ENCODE measurements at places on chromosomes 2 and 18. TPM values are rescaled to one million over a fixed set of nuclear protein-coding genes. Genes with fewer than 3 reads are reported as not detected.

- no peak for DNase-seq
Observed at GRCh38 chr18:54086863-54087262, 137.6 kb downstream of the MBD2 start.

GRCh38 chr2:149037851-149038250 lies 648 bp upstream of the LYPD6B start:
- DNase-seq: no peak

- DNase-seq: no peak
Observed at GRCh38 chr18:27473318-27473717, 288.2 kb upstream of the CHST9 start.

DNA sequence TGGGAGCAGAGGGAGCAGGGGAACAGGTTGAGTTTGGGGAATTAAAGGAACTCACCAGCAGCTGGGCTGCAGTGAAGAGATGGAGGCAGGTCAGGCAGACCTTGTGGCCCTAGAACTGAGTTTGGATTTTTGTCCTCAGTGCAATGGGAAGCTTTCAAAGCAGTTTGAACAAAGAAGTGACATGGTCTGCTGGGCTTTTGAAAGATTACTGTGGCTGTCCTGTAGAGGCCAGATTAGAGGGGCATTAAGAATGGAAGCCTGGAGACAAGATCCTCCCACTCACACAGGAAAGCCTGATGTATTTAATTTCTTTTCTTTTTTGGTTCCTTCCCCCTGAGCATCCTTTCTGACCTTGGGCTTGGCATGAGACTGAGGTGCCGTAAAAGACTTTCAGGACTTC lies 118.1 kb upstream of the LHCGR start:
- no peak for DNase-seq

- no peak for DNase-seq
Observed at GRCh38 chr2:141201016-141201565, 929.7 kb downstream of the LRP1B start.

DNA sequence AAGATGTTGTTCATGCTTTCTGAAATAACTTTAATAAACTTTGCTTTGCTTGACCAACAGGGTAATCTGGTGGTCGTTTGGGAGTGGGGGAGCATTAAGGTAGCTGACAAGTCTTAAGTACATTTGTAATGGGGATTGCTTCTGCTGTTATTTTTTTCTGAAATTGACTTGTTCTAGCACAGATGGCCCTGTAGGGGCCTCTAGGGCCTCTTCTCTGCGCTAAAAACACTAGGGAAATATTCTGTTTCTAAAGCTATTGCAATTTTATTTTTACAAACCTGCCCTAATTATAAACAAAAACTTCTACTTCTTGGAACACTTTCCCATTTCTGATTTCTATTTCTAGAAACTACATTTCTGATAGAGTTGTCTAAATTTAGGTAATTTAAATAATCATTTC lies 191.3 kb upstream of the KCNJ3 start:
- DNase-seq: no peak

GRCh38 chr2:223995569-223995968 lies 38.3 kb downstream of the MRPL44 start:
- no peak for DNase-seq

- no peak for DNase-seq
Observed at GRCh38 chr2:131577812-131578211, 50.1 kb downstream of the CCDC74A start.

DNA sequence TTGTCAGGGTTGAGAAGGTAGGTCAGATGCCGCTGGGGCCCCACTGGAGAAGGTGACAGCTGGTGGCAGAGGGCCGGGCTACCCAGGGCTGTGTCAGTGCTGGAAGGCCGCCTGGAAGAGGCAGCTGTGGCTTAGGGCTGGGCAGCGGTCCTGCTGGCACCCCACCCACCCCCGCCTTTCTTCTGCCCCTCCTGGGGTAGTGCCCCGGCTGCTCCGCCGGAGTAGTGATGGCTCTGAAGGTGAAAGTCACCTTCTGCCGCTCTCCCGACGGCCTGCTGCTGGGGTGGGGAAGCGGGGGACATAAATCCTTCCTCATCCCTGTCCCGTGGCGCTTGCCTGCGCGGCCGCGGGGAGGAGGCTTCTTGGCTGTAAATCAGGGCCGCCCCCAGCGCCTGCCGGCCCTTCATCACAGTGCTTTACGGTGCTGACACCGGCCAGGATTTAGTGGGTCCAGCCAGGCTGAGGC lies 332.2 kb downstream of the DYSF start:
- no peak for DNase-seq

GRCh38 chr2:74566754-74567085 lies 12.2 kb downstream of the DOK1 start:
- no peak for DNase-seq

DNA sequence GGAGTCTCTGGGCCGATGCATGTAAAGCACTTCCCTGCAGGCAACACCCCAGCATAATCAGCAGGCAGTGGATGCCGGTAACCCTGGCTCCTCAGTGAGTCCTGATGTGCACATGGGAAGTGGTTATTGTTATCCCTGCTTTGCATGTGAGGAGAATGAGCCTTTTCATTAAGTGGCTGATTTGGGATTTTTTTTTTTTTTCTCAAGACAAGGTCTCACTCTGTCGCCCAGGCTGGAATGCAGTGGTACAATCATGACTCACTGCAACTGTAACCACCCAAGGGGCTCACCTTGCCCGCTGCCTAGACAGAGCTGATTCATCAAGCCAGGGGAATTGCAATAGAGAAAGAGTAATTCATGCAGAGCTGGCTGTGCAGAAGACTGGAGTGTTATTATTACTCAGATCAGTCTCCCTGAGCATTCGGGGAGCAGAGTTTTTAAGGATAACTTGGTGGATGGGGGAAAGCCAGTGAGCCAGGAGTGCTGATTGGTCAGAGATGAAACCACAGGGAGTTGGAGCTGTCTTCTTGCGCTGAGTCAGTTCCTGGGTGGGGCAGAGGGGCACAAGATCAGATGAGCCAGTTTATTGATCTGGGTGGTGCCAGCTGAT lies 95.4 kb downstream of the SOCS6 start:
- no peak for DNase-seq

- no peak for DNase-seq
Observed at GRCh38 chr2:226489775-226490541, 309.7 kb downstream of the IRS1 start.

GRCh38 chr2:239953418-239954061 lies 71.6 kb downstream of the NDUFA10 start:
- no peak for DNase-seq

GRCh38 chr2:116718451-116718850 lies 1096.0 kb upstream of the DDX18 start:
- DNase-seq: no peak

DNA sequence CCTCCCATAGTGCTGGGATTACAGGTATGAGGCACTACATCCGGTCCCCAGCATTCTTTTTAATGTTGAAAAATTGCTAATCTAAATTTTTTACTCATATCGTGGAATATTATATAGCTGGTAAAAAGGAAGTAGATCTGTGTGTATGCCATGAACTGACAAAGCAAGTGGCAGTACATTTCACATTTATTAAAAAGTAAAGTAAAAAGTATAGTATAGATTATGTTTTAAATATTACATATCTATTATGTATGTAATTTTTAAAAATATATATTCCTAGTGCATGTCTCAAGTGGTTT lies 25.1 kb downstream of the PLEKHB2 start:
- no peak for DNase-seq

GRCh38 chr2:229947544-229947943 lies 25.2 kb downstream of the FBXO36 start:
- no peak for DNase-seq

GRCh38 chr18:69494841-69495240 lies 94.2 kb downstream of the DOK6 start:
- no peak for DNase-seq

DNA sequence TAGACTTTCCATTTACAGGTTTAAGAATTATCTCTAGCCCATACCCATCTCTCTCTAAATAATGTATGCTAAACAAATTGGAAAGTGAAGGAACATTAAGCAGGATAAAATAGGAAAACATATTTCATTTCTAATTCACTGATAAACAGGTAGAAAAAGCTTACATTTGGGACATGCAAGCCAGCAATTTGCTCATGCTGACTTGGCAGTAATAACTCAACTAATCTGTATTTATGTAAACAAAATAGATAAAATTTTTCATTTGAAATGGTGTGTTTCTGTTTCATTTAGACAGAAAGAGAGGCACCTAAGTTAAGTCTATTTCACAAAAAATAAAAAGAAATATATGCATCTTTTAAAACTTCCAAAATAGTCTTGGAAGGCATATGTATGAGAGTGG lies 877.3 kb upstream of the LRRTM1 start:
- no peak for DNase-seq

DNA sequence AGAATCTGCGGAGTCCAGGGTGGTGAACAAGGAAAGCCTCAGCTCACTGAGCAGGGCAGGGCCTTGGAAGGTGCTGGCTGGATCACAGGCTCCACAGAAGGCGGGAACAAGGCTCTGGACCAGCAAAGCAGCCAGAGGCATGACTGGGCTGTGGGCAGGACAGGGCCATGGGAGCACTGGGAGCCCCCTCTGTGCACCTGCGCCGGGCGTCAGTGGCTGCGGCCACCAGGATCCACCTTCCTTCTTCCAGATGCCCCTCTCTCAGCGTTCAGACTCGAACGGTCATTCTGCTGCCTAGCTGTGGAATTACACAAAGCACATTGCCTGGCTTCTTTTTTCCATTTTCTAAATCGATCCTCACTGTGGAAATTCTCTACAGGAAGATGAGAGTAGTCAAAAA lies 621.2 kb downstream of the GALR1 start:
- DNase-seq: no peak

DNA sequence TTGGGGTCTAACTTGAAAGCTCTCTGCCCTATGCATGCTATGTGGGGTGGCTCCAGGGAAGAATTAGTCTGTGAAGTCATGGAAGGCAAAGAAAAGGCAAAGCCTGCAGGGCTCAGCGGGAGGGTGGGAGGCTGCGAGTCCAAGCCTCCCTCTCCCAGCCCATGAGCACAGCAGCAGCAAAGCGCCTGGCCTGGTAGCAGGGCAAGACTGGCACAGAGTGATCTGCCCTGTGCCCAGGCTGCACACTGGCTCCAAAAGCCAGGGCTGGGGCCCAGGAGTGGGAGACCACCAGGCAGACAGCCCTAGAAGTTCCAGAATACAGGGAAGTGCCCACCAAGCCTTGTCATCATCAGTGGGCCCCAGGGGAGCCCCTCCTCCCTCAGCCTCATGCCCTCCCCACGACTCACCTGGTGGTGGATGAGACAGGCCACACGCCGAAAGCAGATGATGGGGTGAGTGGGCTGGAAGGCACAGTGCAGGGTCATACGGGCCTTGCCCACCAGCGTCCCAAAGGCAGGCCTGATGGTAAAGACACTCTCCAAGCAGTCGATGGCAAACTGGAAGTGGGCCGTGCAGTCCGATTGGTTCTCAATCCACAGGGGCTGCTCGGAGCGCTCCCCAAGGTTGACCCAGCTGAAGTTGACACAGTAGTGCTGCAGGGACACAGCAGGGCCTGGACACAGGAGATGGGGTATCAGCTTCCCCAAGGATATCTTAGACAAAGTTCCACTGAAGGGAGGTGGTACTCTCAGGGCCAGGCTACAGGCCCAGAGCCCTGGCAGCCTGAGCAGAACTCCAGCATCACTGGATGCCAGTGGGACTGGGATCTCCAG lies 12.1 kb downstream of the CFAP65 start:
- DNase-seq: no peak

DNA sequence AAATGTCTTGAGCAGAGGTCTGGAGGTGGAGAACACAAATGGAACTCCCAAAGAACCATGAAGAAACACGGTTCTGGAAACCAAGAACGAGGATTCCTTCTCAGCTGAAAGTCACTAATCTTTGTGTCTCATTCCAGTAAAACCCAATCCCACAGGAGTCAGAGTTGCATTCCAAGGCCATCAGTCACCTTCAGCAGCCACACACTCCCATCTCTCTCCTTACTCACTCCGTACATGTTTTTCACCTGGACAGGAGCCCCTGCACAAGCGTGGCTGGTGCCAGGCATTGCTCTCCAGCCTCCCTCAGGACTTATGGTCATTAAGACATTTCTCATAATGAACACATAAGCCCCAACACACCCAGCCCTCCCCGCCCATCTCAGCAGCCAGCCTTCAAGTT lies 175.4 kb upstream of the SIX2 start:
- DNase-seq: no peak

DNA sequence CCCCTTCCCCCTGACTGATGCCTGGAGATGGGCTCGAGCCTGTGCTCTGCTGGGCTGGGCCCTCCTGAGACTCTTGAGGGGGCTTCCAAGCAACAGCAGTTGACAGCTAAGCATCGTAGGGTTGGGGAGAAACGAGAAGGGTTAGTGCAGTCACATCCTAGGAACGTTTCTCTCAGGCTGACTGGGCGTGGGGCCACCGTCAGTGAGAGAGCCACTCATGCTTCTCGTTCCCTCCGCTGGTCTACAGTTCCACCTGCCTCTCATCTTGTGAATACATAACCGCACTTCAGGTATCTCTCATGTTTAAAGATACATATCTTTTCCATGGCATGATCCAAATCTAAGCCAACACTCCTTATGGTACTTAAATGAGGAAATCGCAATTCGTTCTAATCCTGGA lies 66.4 kb downstream of the TRAPPC12 start:
- DNase-seq: no peak

DNA sequence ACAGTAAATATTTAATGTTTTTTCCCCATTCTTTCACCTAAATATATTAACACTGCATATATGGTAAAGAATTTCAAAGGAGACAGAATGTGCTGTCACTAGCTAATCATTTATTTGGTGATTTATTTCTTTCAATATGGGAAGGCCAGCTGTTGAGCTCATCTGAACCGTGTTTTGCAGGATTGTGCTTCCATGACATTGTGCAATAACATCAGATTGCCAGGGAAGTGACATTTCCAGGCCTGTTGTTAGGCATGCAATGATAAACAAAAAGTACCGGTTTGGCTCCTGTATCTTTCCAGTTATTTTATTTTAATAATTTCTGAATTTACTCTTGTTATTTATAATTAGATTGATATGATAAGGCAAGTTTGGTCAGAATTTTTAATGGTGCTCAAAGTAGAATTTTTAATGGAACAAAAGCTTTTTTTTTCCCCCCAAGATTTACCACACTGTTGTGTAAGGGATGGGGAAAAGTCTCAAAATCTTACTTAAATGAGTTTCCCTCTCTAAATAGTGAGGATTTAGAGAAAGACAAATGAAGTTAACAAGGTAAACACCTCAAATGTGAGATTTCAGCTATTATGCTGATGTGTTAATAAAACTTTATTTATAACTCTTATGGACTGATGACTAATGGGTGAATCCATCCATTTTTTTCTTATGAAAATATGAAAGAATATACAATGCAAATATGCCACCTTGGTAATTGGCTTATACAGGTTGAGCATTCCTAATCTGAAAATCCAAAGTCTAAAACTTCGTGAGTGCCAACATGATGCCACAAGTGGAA lies 52.7 kb downstream of the MALT1 start:
- no peak for DNase-seq

Gene HS1BP3
- 11.0 TPM for polyA plus RNA-seq

Gene IL1F10
- polyA plus RNA-seq: not detected

Gene TUBA3E
- not detected for polyA plus RNA-seq

Gene SCYGR4
- not detected for polyA plus RNA-seq

Gene MYO7B
- 0.42 TPM for polyA plus RNA-seq

Gene MTX2
- 19.2 TPM for polyA plus RNA-seq

Gene NYAP2
- polyA plus RNA-seq: not detected

Gene RTP5
- not detected for polyA plus RNA-seq

Gene SP5
- not detected for polyA plus RNA-seq

Measured in naive thymus-derived CD8-positive, alpha-beta T cell (primary cell).